ENCODE measurements at places on chromosomes 2 and 18.

- DNase-seq, result no peak
Observed at GRCh38 chr2:47002480-47003381, 87.1 kb upstream of the MCFD2 start.

GRCh38 chr2:56170988-56171387 lies 12.8 kb upstream of the CCDC85A start:
- no peak for DNase-seq

GRCh38 chr2:54945391-54946219 lies 104.6 kb downstream of the RTN4 start:
- DNase-seq, result peak; percentile 83

GRCh38 chr18:3458952-3459853 lies 9.2 kb downstream of the TGIF1 start:
- no peak for DNase-seq

GRCh38 chr2:70931376-70932000 lies 4.2 kb upstream of the ATP6V1B1 start:
- no peak for DNase-seq

GRCh38 chr2:182048088-182048487 lies 62.4 kb downstream of the PPP1R1C start:
- DNase-seq, result no peak

DNA sequence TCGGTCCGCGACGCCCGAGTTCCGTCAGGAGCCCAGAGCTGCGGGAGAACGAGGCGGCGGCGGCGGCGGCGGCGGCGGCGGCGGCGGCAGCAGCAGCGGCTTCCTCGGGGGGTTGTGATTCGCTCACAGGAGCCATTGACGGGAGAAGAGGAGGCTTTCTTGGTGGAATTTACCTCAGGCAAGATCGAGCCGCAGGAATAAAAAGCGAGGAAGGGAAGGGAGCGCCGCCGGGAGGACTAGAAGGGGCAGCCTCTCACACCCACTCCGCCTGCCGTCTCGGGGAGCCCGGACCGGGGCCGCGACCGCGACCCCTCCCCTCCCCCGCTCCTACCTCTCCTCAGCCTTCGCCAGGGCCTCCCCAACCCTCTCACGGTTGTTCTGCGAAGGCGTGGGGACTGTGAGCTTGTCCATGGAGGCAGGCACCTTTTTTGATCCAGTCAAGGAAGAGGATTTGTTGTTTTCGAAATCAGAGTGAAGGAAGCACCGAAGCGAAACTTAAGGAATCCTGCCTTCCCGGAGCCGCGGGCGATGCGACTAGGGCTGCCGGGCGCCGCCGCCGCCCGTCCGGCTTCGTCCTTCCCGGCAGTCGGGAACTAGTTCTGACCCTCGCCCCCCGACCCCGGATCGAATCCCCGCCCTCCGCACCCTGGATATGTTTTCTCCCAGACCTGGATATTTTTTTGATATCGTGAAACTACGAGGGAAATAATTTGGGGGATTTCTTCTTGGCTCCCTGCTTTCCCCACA lies 506 bp downstream of the BMPR2 start:
- DNase-seq, result peak; percentile 82

- no peak for DNase-seq
Observed at GRCh38 chr2:106165029-106165428, 29.1 kb downstream of the UXS1 start.

GRCh38 chr2:42756966-42757513 lies 6.9 kb downstream of the OXER1 start:
- no peak for DNase-seq

GRCh38 chr2:59959944-59960343 lies 593.5 kb downstream of the BCL11A start:
- no peak for DNase-seq

DNA sequence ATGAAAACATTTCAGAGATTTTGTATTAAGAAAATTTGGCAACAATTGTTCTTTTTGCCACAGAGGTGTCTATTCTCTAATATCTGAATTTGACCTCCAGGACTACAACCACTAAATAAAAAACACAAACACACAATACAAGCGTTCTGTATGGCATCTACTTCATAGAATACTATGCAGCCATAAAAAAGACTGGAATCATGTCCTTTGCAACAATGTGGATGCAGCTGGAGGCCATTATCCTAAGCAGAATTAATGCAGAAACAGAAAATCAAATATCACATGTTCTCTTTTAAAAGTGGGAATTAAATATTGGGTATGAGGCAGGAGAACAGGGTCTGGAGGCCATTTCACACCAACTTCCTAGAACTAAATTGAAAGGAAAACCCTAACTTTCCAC lies 19.5 kb downstream of the SLC25A12 start:
- DNase-seq, result no peak
